Forelimb muscle (tissue), 1 donor: ENCODE measurements at places on chromosomes 6 and 20. TPM values are rescaled to one million over a fixed set of nuclear protein-coding genes. Genes with fewer than 3 reads are reported as not detected.

Gene AVP
- polyA plus RNA-seq: not detected

DNA sequence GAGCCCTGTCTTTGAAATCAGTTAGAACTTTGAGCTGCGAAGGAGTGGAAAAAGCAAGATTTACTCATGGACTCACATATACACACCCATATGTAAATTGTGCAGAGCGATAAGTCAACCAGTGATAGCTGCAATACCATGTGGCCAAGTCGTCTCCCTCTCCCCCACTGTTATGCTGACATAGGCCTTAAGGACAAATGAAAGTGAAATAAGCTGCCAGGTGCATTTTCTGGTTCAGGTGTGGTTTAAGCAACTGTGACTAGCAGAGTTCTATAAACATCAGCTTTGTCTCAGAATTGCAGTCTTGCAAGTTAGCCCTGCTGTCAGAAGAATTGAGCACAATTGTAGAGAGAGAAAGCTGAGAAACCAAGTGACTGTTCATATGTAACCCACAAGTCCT lies 9.6 kb downstream of the FAM83B start:
- DNase-seq: no peak

DNA sequence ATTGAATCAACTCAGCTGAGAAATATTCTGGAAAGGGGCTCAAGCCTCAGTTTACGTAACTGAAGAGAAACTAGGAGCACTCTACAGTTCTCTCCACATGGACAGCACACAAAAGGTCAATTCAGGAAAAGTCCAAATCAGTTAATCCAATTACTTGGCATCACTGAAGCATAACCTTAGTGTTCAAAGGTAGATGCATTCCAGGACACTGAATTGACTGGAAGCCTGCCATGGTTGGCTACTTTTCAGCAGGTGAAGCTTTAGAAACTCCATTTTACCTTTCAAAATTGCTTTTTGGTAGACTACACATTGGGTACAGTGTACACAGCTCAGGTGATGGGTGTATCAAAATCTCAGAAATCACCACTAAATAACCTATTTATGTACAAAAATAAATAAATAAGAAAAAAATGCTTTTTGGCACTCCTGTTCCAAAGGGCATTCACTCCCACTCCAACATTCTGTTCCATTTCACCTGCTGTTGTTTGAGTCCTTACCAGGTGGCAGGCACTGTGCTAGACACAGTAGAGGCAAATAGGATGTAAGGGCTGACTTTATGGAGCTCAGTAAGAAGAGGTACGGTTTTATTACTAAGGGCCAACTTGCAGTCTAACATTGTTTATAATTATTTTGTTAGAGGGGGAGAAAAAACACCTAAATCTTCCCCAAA lies 153.4 kb downstream of the FAXC start:
- DNase-seq: no peak

DNA sequence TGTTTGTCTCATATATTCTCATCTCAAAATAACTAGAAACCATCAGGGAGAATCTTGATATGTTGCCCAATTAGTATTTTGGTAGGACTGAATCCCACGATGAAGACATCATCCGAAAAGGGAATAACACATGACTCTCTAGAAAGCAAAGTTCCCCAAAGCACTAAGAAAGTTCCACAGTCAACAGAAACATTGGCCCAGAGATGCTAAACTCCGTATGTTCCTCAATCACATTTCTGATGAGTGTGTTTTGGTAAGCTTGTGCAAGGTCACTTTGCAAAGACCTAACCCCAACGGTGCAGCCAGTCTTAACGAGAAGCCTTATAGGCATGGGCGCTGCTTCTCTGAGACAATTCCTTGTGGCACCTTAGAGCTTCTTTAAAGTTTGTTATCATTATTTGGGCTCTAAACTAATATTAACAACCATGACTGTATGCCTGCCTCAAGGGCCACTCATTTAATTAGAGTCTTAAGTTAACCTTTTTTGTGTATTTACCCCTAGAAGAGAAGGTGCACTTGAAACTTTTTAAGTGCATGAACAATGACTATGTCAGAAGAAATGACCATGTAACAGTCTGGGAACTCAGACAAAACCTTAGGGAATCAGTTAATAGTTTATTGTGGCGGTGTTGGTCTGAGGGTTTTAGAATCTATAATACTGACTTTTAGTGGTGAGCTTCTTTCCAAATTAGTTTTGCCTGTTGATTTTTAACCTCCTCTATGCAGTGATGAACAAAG lies 202.0 kb upstream of the RAB32 start:
- no peak for DNase-seq

- no peak for DNase-seq
These were observed 545.6 kb downstream of the HDGFL1 start for GRCh38 chr6:23114812-23115504.

GRCh38 chr6:137471986-137472385 lies 22.2 kb downstream of the OLIG3 start:
- no peak for DNase-seq

GRCh38 chr6:129875610-129876520 lies 14.8 kb upstream of the TMEM244 start:
- DNase-seq: no peak

- DNase-seq: no peak
These were observed 85.7 kb downstream of the GJA1 start for GRCh38 chr6:121521164-121521555.

Gene MLIP
- 69.5 TPM for polyA plus RNA-seq

DNA sequence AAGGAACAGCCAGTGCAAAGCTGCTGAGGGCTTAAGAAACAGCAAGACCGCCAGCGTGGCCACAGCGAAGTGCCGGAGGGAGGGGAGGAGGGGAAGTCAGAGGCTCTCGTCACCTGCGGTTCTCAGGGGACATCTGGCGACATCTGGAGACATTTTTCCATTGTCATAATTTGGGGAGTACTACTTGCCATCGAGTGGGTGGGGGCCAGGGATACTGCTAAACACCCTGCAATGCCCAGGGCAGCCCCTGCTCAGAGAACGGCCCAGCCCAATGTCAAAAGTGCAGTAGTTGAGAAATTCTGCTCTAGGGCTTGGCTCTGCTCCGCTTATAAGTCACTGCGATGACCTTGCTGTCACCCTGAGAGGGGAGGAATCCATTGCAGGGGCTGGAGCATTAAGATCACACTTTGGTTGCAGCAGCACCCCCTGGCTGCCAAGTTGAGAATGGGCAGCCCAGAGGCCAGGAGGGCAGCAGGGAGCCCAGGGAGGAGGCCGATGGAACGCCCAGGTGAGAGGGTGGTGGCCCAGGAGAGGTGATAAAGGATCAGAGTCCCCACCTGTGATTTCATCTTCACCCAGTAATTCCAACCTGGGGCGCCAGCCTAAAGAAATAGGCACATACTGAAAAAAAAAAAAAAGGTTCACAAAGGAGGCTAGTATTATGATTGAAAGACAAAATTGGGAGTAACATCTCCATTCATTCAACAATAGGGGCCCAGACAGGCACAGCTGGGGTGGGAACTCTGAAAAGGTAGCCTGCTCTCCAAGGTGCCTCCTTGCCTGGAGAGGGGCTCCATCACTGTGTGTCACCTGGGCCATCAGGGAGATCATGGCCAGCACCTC lies 218.2 kb downstream of the BMP7 start:
- DNase-seq: no peak

Gene RAET1G
- polyA plus RNA-seq: 0.30 TPM

DNA sequence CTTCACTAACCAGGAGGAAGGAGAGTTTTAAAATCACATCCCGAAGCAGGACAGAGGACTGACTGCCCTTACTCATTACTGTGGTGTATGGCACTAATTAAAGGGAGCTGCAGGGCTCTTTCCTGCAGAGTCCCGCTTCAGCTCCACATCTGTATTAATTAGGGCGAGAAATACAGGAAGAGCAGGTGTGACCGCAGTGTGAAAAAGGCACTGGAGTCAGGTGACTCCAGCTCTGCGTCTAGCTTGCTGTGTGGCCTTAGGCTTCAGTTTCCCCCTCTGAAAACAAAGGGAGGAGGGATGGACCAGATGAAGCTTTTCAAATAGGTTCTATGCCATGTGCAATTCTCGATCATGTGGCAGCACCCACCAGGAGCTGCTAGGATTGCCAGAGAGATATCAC lies 34.0 kb downstream of the KIAA1755 start:
- DNase-seq: no peak

GRCh38 chr6:21628160-21628559 lies 34.6 kb downstream of the SOX4 start:
- DNase-seq: no peak

Gene MYO6
- 5.8 TPM for polyA plus RNA-seq

DNA sequence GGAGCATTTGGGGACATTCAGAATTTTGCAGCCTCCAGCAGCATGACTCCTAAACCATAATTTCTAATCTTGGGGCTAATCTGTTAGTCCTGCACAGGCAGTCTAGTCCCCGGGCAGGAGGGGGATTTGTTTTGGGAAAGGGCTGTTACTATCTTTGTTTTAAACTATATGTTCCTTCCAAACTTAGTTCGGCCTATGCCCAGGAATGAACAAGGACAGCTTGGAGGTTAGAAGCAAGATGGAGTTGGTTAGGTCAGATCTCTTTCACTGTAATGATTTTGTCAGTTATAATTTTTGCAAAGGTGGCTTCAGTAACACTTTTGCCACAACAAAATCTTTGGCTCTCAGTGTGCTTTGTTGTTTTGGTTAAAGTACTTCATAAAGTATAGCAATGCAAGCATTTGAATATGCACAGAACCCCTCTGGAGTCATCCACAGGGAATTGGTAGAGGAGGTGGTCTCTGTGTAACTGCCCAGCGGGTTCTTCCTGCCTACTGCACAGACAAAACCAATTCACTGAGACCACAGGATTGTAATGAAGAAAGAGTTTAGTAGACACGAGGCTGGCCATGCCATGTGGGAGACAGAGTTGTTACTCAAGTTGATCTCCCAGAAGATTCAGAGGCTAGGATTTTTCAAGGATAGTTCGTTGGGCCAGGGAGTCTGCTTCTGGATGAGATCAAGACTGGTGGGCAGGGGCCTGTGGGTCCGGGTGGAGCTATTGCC lies 224.1 kb upstream of the MYLIP start:
- DNase-seq: no peak

GRCh38 chr6:47000842-47001241 lies 41.3 kb downstream of the ADGRF1 start:
- DNase-seq: no peak

Gene ETV7
- polyA plus RNA-seq: not detected

DNA sequence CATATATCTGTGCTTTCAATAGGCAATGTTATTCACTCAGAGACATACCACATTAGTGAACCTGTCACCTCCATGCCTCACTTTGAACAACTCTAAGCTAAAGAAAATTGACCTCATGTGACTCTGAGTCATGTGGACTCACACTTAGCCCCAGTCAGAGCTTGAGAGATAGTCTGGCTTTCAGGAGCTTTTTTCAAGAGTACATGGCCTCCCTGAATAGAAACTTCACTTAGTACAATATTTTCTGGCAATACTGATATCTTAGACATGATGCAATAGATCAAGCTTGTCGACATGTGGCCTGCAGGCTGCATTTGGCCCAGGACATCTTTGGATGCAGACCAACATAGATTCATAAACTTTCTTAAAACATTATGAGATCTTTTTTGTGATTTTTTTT lies 8.5 kb downstream of the SPTLC3 start:
- no peak for DNase-seq

Gene PSORS1C2
- polyA plus RNA-seq: not detected

Gene SULF2
- polyA plus RNA-seq: 43.6 TPM

Gene RBBP8NL
- polyA plus RNA-seq: not detected

- no peak for DNase-seq
These were observed 823.2 kb downstream of the DHX35 start for GRCh38 chr20:39785252-39785917.

DNA sequence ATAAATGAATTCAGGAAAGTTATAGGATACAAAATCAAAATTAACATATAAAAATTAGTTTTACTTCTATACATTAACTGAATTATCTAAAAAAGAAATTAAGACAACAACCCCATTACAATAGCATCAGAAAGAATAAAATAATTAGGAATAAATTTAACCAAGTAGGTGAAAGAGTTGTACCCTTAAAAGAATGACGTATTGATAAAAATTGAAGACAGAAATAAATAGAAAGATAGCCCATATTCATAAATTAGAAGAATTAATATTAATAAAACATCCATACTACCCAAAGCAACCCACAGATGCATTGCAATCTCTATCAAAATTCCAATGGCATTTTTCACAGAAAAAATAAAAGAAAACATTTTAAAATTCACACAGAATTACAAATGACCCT lies 242.8 kb downstream of the MMUT start:
- no peak for DNase-seq

Gene CDSN
- polyA plus RNA-seq: 0.06 TPM

Gene ADTRP
- 0.38 TPM for polyA plus RNA-seq

Gene CRIP3
- 1.7 TPM for polyA plus RNA-seq

GRCh38 chr20:555976-556385 lies 12.4 kb upstream of the CSNK2A1 start:
- no peak for DNase-seq

DNA sequence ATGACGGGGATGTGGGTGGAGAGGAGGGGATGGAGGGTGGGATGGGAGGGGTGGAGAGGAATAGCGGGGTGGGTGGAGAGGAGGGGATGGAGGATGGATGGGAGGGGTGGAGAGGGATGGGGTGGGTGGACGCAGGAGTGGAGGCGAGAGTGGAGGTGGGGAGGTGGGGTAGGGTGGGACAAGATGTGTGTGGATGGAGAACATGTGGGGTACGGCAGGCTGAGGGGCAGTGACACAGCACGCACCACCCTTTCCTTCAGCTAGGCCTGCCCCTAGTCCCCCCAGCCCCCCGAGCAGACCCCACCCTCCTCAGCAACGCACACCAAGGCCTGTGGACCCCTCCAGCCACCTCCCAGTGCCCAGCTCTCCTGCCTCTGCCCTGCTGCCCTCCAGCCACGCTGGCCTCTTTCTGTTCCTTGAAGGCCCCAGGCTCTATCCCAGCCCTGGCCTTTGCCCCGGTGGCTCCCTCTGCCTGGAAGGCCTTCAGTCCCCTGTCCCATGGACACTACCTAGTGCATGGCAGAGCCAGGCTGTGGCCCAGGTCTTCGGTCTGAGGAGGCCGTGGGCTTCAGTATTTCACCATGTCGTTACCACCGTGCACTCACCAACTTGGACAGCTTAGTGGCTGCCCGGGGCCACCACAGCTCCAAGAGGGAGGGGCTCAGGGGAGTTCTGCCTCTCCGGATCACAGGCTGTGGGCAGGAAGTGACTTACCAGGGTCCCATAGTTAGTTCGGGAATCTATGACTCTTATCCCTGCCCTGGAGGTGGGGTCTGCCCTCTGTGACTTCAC lies 78.4 kb upstream of the PMEPA1 start:
- DNase-seq: no peak

Gene PCSK2
- 0.20 TPM for polyA plus RNA-seq

DNA sequence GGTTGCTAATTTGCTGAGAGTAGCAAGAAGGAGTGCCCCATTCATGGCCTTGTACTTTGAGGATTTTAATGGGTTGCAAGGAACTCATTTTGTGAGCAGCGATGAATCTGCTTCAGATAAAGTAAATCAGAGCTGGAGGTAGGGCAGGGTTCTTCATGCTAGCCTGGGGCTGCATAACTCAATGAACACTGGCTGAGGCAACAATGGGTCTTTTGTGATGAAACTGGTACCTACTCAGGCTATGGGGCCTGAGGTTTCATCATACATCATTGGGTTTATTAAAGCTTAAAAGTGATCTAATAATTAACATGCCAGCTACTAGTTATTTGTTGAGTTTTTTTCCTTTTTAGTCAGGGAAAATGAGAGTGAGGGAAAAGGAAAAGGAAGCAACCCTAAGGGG lies 106.9 kb downstream of the FAM50B start:
- no peak for DNase-seq

Gene C2
- 3.0 TPM for polyA plus RNA-seq

Gene CRISP2
- polyA plus RNA-seq: not detected

Gene NKAIN2
- polyA plus RNA-seq: 6.4 TPM

Gene PTGIS
- polyA plus RNA-seq: 22.2 TPM

- peak; percentile 35 for DNase-seq
These were observed 66.3 kb upstream of the KCNK16 start for GRCh38 chr6:39388606-39389483.
